Stimulated activated CD8-positive, alpha-beta memory T cell treated with anti-CD3 and anti-CD28 coated beads, Interleukin-2, amount 100 ng/mL, for 1 hour (primary cell): ENCODE measurements at places on chromosomes 7 and 10.

GRCh38 chr10:72976886-72977285, 22.3 kb upstream of the PLA2G12B start:
- DNase-seq: no peak

- no peak for DNase-seq
Measured at GRCh38 chr7:77653572-77653971, 42.7 kb upstream of the RSBN1L start.

DNA sequence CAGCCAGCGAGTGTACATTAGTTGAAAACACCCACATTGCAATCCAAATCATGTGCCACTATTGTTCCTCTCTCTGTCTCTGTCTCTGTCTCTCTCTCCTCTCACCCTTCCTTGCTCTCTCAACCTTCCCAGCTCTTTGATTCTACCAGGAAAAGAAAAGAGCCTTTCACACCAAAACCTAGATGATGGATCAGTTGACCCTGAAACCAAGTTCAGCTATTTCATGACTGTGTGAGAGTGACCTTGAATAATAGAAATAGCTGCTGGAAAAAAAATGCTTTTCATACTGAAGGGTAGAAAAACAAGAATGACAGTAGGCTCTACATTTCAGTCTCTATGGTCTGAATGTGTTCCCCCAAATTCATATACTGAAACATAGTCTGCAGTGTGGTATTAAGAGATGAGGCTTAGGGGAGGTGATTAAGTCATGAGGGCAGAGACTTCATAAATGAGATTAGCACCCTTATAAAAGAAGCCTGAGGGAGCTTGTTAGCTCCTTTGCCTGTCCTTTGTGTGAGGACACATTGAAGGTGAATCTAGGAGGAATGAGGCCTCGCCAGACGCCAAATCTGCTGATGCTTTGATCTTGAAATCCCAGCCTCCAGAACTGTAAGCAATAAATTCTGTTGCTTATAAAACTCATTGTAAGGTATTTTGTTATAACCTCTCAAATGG, 65.2 kb downstream of the LYZL1 start:
- DNase-seq: no peak

GRCh38 chr10:44470784-44471183, 85.9 kb upstream of the CXCL12 start:
- no peak for DNase-seq

- no peak for DNase-seq
Measured at GRCh38 chr7:70698219-70698832, 433.6 kb upstream of the GALNT17 start.

DNA sequence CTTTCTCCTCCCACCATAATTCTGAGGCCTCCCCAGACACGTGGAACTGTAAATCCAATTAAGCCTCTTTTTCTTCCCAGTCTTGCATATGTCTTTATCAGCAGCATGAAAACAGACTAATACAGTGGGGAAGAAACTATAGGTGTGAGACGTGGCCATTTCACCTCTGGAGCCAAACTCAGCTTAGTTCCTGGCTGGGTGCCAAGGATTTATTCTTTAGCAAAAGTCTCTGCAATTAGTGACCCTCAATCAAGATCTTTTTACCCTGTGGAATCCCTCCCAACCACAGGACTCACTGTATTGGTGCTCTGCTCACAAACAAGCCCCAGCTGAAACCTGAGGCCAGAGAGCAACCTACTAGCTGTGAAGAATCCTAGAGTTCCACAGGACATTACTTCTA, 28.1 kb upstream of the SFTPD start:
- no peak for DNase-seq

GRCh38 chr7:21334906-21335305, 93.0 kb upstream of the SP4 start:
- no peak for DNase-seq

GRCh38 chr7:29322023-29322712, 127.6 kb downstream of the CHN2 start:
- DNase-seq: no peak

DNA sequence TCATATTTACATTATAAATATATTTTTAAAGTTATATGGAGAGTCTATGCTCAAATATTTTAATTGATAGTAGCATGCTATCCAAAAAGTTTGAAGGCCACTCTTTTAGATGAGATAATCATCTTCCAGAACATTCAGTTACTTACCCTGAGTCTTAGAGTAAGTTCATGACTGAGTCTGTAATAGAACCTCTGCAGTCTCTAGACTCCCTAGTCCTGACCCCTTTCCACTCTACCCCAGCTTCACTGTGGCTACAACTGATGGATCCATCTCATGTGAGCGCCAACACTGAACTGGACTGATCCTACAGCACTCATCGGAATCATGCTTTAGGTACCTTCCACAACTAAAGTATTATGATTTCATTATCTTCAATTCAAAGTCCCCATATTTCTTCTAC, 10.1 kb downstream of the HACD1 start:
- DNase-seq: no peak

DNA sequence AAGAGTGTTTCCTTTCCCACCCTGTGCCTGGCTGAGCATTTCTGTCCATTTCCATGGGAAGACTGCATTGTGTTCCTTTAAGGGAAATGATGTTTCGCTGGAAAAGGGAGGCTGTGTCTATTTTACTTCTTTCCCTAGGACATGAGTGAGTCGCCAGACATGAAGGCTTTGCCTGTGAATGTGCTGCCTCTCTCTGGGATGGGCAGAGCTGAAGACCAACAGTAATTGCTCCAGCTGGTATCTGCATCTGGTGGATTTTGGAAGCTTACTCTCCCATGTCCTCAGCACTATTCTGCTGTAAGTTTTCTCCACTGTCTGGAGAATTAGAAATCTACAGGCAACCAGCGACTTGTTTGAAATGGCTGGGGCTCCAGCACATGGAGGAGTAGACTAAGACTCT, 264.6 kb upstream of the BMPER start:
- DNase-seq: no peak

GRCh38 chr10:73253225-73253555, 746 bp upstream of the MRPS16 start:
- DNase-seq: no peak

GRCh38 chr7:25926009-25926408, 226.0 kb upstream of the NFE2L3 start:
- DNase-seq: no peak

DNA sequence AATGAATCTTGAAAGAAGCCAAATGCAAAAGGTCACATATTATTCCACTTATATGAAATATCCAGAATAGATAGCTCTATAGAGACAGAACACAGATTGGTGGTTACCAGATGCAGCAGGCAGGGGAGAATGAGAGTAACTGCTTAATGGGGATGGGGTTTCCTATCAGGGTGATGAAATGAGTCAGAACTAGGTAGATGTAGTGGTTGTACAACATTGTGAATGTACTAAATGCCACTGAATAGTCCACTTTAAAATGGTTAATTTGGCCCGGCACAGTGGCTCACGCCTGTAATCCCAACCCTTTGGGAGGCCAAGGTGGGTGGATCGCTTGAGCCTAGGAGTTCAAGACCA, 9.4 kb upstream of the SLC25A28 start:
- no peak for DNase-seq

DNA sequence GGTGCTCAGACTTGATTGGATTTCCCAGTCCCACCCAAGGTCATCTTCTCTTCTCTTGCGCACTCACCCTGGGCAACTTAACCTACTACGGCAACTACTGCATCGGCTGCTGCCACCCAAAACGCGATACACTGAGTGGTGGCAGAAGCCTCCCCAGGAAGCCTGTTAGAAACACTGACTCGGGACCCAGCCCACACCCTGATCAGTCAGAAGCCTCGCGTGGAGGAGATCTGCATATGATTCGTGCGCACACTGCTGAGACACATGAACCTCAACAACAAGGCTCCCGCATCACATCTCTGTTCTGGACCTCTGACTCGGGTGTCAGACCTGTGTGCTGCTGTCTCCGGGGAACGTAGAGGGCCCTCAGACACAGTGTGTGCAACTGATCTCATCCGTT, 419.5 kb downstream of the PAXIP1 start:
- no peak for DNase-seq
